Sciatic nerve (tissue), 2 donors: ENCODE measurements at places on chromosomes 6 and 20. TPM values are rescaled to one million over a fixed set of nuclear protein-coding genes. Genes with fewer than 3 reads are reported as not detected.

DNA sequence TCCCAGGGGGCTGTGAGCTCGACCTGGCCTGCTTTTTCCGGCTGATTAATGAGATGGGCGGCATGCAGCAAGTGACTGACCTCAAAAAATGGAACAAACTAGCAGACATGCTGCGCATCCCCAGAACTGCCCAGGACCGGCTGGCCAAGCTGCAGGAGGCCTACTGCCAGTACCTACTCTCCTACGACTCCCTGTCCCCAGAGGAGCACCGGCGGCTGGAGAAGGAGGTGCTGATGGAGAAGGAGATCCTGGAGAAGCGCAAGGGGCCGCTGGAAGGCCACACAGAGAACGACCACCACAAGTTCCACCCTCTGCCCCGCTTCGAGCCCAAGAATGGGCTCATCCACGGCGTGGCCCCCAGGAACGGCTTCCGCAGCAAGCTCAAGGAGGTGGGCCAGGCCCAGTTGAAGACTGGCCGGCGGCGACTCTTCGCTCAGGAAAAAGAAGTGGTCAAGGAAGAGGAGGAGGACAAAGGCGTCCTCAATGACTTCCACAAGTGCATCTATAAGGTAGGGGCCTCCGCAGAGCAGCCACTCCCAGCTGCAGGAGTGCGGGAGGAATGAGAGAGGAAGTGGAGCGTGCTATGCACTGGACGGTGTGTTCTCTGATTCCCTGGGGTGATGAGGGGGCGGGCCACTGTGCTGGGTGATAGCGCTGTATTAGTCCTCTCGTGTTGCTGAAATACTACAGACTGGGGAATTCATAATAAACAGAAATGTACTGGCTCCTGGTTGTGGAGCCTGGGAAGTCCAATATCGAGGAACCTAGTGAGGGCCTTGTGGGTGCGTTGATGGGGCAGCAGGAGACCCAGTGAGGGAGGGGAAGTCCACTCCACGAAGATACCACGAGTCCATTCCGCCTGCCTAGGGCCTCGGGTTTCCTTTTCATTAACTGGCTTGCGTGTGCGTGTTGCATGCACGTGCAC lies 161.7 kb downstream of the DTNBP1 start:
- peak; percentile 47 for DNase-seq

GRCh38 chr6:158860279-158860865 lies 41.2 kb upstream of the EZR start:
- DNase-seq = no peak

DNA sequence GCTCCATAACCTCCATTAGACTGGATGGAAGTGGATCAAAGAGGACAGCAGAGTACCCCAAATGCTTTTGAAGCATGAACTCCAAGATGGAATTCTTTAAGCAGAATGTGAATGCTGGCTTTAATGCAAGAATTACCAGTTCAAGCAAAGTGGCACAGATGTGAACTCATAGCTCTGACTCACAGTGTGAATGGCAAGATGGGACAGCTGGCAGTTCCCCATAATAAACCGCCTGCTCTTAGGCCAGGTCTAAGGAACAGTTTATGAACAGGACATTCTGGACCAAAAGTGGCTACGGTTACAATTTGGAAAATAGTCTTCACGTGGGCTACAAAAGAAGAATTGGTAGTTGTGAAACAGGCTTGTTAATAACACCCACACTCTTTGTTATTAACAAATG lies 76.5 kb downstream of the SPTLC3 start:
- DNase-seq = no peak

- no peak for DNase-seq
Measured at GRCh38 chr20:22931653-22932608, 103.2 kb upstream of the SSTR4 start.

GRCh38 chr20:16672299-16672698 lies 57.5 kb upstream of the SNRPB2 start:
- no peak for DNase-seq

- no peak for DNase-seq
Measured at GRCh38 chr6:168728056-168728455, 287.1 kb downstream of the SMOC2 start.

DNA sequence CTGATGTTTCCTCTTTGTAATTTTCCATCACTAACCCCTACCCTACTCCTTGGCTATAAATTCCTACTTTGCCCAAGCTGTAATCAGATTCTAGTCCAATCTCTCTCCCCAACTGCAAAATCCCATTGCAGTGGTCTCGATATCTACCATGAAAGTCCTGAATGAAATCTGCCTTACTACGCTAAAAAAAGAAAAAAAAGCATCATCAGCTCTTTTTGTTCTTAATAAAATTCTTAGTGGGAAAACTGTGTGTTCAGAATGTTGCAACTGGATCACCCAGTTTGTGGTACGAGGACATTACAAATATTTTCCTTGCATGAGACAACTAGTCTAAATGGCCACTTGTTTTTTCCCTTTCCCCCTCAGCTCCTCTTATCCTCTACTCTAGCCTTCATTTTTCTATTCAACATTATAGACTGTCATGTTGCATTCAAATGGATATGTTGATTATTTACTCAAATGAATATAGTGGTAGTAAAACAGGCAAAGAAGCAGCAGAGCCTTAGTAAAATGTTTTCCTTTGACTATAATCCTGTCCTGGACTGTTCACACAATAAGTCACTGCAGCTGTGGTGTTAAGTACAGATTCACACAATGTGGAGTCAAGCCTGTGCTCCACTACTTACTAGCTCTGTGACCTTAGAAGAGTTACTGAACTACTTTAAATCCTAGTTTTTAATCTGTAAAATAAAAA lies 527.1 kb upstream of the MARCKS start:
- DNase-seq = no peak

Gene NR2E1
- not detected for total RNA-seq

Gene DDX39B
- 258 TPM for total RNA-seq
